ENCODE measurements at places on chromosomes 3 and 15.
A peak's percentile ranks its signal among the peaks of the same experiment; 100 is the strongest.

GRCh38 chr3:12384451-12385233, 95.8 kb downstream of the PPARG start:
- no peak for DNase-seq

GRCh38 chr3:6097021-6097420, 763.9 kb upstream of the GRM7 start:
- no peak for DNase-seq

GRCh38 chr3:117728226-117728625, 1018.6 kb downstream of the TUSC7 start:
- no peak for DNase-seq

DNA sequence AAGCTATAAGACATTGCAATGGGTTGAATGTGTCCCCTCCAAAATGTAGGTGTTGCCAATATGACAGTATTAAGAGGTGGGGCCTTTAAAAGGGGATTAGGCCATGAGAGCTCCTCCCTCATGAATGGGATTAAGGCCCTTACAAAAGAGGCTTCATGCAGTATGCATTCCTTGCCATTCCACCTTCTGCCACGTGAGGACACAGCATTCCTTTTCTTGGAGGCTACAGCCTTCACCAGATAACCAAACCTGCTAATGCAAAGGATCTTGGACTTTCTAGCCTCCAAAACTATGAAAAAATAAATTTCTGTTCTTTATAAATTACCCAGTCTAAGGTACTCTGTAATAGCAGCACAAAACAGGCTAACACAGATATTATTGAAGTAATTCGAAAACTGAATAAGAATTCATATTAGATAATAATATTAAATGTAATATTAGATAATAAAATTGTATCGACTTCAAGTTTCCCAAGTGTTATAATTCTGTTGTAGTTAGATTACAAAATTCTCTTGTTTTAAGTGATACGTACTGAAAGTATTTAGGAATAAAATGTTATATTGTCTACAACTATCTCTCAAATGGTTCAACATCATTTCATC, 29.4 kb upstream of the ATP8B4 start:
- DNase-seq, result no peak

DNA sequence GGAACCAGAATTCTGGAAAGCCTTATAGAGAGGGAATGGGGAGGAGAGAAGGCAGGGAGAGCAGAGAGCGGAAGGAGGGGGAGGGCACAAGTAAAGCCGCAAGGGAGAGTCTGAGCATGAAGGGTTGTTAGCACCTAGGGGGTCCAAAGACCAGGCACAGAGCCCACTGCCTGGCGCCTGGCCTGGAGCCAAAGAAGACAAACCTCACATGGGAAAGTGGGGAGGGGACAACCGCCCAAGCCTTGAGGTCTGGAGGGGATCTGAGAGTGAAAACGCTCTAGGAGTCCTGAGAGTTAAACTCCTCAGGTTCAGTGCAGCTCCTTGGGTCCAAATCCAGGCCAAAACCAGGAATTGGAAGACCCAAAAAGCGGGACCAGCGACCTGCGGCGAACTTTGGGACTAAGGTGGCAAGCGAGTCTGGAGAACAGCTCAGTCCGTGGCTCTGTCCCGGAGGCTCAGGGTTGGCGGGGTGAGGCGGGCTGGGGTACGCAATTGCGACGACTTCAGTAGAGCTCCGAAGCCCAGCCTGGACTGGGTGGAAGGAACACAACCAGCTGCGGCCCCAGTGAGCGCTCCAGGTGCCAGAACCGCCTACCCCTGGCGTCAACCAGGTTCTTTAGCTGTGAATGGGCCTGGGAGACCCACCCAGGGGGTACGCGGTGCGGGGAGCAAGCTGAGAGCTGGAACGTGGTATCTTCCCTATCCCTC, 807 bp upstream of the INAFM2 start:
- no peak for DNase-seq

- DNase-seq, result no peak
Measured at GRCh38 chr15:88100181-88100580, 156.4 kb downstream of the NTRK3 start.

GRCh38 chr15:75731248-75732151, 18.9 kb upstream of the CSPG4 start:
- DNase-seq, result no peak

GRCh38 chr15:74303741-74304309, 63.6 kb downstream of the CYP11A1 start:
- no peak for DNase-seq

DNA sequence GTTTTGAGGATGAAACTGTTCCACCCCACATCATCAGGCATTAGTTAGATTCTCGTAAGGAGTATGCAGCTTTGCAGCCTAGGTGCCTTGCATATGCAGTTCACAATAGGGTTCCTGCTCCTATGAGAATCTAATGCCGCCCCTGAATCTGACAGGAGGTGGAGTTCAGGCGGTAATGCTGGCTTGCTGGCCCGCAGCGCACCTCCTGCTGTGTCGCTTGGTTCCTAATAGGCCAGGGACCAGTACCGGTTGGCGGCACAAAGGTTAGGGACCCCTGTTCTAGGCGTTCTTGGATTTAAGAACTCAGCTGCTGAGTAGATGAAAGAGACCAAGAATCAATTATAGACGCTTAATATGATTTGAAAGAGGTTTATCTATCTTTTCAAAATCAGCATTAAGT, 595.4 kb downstream of the CADM2 start:
- no peak for DNase-seq

GRCh38 chr15:63402498-63403253, 21.0 kb upstream of the CA12 start:
- DNase-seq, result no peak

DNA sequence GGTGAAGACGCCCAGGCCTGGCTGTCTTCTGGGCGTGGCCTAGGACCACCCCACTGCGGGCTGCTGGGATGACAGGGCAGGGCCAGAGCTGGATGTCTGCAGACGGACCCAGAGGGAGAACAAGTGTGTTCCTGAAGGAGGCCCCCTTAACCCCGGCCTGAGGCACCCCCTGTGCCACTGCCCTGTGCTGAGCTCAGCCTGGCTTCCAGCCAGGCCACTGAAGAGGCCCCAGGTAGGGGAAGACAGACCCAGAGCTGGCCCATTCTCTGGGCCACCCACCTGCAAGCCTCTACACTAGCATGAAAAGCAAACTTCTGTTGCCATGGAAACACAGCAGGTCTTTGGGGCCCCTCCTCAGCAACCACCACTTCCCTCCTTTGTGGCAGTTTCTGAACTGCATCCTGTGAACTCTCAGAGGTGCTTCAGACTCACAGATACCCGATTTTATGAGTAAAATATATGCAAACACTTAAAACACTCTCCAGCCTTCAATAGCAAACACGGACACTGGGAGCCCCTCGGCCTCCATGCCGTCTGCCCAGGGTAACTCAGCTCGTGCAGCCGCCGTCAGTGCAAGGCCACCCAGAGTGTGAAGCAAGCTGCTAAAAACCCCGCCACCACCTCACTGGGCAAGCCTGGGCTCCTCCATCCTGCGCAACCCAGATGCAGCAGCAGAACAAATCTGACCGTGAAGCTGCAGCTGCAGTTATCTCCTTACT, 42.5 kb downstream of the CMTM6 start:
- DNase-seq, result peak; percentile 60

DNA sequence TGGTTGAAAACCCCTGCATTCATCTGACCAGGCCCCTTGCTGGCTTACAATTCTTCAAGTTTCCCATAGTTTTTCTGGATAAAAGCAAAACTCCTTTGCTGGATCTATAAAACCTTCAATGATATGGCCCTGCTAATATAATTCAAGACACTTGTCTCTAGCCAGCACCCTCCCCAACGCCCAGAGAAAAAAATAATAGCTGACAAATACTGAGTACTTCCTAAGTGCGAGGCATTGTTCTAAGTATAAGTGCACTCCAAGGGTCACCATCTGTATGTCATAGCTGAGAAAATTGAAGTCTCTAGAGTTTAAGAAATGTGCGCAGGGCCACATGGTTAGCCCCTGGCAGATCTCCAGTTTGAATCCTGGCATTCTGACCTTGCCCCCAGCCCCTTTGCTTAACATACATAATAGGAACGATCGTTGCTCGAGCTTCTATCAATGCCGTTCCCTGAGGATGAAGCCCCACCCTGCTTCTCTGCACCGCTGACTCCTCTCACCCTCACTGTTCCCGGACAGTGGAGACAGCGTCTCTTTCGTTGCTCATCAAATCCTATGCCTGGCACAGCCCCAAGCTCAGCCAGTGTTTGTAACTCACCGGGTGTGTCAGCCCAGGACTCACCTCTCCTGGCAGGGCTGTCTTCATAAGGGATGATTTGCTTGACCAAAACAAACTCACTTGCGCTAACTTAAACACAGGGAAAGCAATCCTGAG, 377.1 kb upstream of the PROK2 start:
- no peak for DNase-seq

- no peak for DNase-seq
Measured at GRCh38 chr15:100769975-100770340, 109.7 kb upstream of the ALDH1A3 start.

- no peak for DNase-seq
Measured at GRCh38 chr3:13566769-13567310, 17.9 kb downstream of the FBLN2 start.

DNA sequence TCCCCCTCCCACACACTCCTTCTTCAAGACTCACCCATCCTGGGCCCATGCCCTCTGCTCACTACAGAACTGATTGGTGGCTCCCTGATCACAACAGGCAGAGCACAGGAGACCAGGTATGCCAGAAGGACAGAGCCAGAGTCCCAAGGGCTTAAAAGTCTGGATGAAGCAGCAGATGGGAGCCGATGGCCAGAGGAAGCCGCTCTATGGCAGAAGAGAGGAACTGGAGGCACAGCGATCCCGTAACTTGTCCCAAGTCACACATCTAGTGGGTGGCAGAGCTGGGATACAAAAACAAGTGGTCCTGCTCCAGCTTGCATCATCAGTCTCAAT, 20.7 kb downstream of the ITGA11 start:
- no peak for DNase-seq

GRCh38 chr3:148036331-148036876, 627.2 kb downstream of the ZIC1 start:
- no peak for DNase-seq

GRCh38 chr3:185365291-185366073, 2.5 kb downstream of the MAP3K13 start:
- DNase-seq, result no peak

Data from effector CD8-positive, alpha-beta T cell (primary cell).